A549 treated with DMSO at 1 μM for 4 hours (cell line): ENCODE measurements at places on chromosomes 13 and 19. TPM values are rescaled to one million over a fixed set of nuclear protein-coding genes. Genes with fewer than 3 reads are reported as not detected.

The GPR18 gene
- total RNA-seq = not detected in 5 replicates

The PBX4 gene
- total RNA-seq = 0.48 to 1.6 TPM (median 1.4 TPM) in 5 replicates

The CPT1C gene
- 11.6 to 14.6 TPM (median 13.4 TPM) in 5 replicates for total RNA-seq

The CYP2A6 gene
- 0.08 TPM in 1 of 5 replicates, not detected in the others for total RNA-seq

The MPHOSPH8 gene
- 13.1 to 15.6 TPM (median 14.5 TPM) in 5 replicates for total RNA-seq
